ENCODE measurements at places on chromosomes 2 and 18. TPM values are rescaled to one million over a fixed set of nuclear protein-coding genes. Genes with fewer than 3 reads are reported as not detected.

DNA sequence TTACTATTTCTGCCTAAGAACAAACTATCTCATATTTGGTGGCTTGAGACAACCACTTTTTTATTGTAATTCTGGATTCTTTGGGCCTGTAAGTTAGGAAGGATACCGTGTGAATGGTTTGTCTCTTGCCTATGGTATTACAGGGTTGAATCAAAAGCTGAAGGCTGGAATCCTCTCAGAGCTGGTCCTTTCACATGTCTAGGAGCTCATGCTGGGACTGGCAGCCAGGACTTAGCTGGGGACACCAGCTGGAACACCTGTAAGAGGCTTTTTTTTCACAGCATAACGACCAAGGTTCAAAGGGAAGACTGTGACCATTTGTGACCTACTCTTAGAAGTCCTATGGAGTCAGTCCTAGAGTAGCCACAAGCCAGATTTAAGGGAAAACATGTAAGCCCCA lies 226.3 kb downstream of the ZNF804A start:
- DNase-seq: no peak

GRCh38 chr2:179479947-179480346 lies 215.3 kb upstream of the SESTD1 start:
- no peak for DNase-seq

LBX2 gene
- total RNA-seq: 10.6 TPM

SPC25 gene
- 53.0 TPM for total RNA-seq

MC2R gene
- not detected for total RNA-seq
